GM18507 (cell line): ENCODE measurements at places on chromosomes 4 and X.

DNA sequence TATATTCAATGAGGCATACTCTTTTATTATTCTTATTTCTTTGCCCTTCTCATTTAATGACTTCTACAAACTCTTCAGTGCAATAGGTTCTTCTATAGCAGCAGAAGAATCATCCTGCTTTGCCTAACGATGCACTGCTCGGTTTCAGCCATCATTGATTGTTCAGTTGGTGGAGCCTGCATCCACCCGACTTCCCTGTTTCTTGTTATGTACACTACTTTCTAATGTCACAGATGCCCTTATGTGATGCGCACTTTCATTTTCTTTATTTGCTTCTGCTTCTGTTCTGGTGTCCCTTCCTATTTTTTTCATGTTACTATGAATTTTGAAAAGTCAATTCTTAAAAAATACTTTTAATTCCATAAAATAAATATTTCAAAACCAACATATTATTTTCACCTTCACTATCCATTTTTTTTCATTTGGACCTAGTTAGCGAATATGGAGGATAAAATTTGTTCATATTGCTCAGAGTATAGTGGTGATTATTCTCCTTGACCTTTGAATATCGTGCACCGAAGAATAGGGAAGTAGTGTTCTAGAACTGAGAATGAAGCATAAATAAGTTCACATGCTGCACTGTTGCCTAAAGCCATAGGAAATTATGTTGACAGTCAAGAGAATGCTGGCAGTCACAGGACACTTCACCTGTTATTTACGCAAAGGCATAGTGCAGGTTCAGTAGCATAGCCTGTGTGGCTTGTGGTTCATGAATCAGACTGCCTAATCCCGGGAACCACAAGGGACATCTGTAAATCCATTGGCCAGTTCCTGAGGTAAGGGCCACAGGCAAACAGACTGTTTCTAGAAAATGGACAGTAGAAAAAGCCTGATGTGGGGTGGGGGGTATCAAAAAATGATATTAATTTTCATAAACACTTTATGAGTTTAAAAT, 21.3 kb upstream of the SFRP2 start:
- DNase-seq = no peak

GRCh38 chr4:105840426-105841174, 54.7 kb upstream of the NPNT start:
- no peak for DNase-seq

DNA sequence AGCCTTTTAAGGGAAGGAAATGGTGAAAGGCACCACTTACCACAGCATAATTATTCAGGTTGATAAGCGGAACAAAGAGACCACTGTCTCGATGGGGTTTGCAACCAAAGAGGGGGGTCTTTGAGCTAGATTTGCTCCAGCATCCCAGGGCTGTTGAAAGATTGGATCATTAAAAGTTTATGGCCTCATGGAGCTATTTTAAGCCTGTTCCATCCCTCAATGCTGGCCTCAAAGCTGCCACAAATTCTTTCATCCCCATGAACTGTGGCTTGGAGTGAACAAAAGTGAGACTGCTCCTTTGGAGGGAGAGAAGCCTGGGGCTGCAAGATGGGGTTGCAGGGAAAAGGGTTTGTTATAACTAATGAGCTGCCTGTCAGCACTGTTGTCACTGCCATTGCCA, 209.8 kb downstream of the RTL9 start:
- no peak for DNase-seq

DNA sequence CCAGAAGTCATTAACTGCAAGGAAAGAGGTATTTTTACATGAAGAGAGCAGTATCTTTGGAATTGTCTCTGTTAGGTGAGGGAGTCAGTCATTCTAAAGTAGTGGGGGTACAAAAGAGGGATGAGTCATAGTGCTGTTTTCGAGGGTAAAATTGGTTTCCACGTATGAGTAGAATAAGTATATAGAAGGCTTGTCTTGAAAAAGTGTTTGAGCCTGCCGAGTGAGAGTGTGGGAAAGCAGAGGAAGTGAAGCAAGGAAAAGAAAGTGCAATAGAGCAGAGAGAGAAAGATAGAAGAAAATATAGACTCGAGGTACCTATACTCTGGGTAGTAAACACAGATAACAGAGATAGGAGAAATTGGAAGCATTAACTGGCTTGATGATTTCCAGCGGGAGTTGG, 696.4 kb downstream of the DMD start:
- no peak for DNase-seq

DNA sequence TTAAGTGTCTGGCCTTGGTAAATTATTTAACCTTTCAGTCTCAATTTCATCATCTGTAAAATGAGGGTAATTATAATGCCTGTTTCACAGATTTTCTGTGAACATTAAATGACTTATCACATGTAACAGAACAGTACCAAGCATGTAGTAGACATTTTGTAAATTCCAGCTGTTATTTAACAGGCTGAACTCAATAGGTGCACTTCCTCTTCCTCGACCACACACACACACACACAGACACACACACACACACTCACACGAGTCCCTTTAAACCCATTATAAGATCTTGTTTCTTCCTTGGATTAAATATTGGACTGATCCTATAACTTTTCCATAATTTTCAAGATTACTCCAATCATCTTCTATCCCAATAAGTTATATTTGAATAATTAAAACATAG, 53.4 kb upstream of the COL25A1 start:
- DNase-seq = no peak

GRCh38 chrX:130688360-130688759, 214.6 kb downstream of the ENOX2 start:
- no peak for DNase-seq

GRCh38 chr4:40991908-40992307, 222.4 kb downstream of the APBB2 start:
- DNase-seq = no peak

GRCh38 chrX:48919947-48920717, 1.3 kb upstream of the PIM2 start:
- DNase-seq = no peak

DNA sequence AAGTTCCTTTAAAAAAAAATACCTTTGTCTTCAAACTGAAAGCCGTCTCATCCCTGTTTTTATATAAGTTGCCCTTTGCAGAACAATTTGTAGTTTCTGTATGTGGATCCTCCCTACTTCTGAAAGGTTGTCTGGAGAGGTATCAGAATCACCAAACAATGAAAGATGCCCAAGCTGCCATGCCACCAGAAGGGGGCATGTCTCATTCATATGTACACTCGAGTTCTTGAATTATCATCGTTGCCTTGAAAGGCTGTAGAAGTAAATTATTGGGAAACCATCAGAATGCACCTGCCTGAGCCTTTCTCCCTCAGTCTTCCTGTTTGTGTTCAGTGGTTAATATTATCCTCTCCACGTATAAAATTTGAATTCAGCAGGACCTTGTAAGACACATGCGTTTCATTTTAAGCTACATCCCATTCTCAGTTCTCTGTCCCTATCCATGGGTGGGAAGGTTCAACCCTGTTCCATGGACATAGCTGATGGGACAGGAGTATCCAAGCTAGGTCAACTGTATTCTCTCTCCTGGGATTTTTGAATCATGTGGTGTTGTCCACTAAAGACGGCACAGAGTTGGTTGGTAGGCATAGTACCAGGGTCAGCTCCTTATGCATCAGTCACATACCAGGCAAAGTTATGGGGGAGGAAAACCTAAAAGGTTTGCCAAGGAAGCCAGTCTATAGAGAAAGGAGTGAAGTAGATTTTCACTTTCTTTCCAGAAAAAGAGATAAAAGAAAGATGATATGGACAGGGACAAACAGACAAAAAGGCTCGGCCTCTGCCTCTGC, 24.0 kb downstream of the GALNT7 start:
- DNase-seq = no peak

- DNase-seq = no peak
Observed at GRCh38 chr4:173532725-173533511, 2.9 kb upstream of the HAND2 start.

DNA sequence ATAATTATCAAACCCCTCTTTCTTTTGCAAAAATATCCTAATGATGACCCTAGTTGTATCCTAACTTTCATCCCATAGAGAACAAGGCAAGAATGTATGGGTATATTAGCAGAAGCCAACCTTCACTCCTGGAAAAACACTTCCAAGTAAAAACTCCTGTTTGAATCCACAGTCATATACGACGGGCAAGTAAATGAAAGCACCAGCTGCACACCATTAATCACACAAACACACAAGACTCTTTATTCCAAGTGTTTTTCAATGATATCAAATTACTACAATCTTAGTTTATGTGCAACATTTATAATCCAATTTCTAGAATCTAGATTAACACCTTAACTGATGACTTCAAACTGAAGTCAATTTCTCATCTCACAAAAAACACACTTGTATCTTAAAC, 22.9 kb downstream of the ACSL4 start:
- no peak for DNase-seq

DNA sequence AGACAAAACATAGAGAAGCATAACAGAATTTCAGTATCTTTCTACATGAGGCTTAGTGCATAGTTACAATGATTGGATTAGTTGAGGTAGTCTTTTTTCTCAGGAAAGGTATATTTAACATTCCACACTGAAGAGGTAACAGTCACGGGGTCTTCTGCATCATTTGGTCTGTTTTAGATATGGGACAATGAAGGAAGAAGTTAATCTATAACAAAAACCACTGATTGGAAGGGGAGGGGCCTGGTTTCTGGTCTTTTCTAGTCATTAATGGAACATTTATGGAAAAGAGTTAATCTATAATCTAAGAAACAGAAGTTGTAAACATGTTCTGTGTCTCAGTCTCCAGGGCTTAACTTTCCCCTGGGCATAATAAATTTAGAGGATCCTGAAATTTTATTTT, 37.3 kb upstream of the HPSE start:
- DNase-seq = no peak

DNA sequence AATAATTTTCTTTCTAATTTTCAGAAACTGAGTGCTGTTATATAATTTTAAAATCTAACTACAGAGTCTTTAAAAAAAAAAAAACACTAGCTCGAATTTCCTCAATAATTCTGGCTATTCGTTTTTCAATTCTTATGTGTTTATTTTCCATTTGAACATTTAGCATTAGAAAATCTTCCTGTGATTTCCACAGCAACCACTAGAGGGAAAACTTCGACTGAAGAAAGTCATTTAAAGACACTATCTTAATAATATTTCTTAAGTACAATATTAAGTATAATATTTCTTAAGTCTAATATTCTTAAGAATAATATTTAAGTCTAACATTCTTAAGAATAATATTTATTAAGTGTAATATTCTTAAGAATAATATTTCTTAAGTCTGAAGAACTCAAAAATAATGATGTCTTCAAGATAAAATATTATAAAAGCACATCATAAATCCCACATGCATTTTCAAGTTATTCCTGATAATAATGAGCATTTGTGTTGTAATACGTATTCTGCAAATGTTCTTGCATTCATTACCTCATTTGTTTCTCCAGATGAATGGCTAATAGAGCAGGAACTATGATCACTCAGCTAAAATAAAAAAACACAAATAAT, 118.4 kb upstream of the WDR17 start:
- DNase-seq = no peak

DNA sequence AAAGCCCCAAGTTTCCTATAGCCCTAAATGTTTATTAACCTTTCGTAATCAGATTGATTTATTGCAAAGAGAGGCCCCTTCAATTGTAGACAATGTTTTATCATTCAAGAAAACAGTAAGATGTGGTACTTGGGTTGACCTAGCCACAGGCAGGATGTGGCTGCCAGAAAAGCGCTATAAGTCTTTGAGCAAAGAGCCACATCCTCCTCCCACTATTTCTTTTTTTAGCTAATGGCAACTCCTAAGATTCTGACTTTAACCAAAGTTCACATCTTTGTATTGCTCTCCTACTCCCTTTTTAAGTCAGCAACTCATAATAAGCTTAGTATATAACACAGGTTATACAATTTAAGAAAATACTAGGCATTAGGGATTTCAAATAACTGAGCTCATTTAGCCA, 70.7 kb upstream of the PPP3CA start:
- DNase-seq = peak; percentile 15

DNA sequence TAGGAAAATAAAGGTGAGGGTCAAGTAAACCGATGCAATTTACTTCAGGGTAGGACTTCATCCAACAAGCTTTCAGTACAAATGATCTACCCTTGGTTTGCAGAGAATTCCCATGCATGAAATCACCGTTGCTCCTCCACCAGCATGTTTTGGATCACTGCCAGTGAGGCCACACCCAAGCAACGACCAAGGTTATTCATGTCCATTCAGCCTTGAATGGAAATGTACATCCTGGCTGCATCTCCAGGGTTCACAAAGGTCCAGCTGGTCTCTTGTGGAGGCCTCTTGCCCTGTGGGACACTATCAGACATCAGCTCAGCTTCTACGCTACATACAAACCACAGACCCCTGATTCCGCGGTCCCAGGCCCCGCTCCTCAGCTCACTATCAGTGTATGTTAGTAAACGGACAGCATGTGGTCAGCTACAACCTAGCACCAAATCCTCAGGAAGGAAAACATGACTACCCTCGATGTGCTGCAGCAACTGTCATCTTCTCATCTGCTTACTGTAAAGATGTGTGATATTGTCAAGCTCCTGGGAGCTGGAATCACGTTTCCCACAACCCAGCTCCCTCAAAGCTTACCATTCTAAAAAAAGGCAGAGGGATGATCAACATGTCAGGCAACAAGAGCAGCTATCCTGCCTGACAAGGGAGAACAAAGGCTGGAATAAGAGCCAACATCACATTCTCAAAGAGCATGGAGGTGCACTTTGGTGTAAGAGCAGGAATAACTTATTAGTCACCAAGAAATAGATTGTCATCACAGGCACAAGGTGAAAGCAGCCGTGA, 4.9 kb downstream of the LYAR start:
- no peak for DNase-seq

- no peak for DNase-seq
Observed at GRCh38 chr4:74738464-74739143, 55.7 kb downstream of the BTC start.

- no peak for DNase-seq
Observed at GRCh38 chr4:174273930-174274329, 9.5 kb downstream of the FBXO8 start.

GRCh38 chr4:126603825-126604224, 1028.9 kb upstream of the INTU start:
- DNase-seq = no peak

DNA sequence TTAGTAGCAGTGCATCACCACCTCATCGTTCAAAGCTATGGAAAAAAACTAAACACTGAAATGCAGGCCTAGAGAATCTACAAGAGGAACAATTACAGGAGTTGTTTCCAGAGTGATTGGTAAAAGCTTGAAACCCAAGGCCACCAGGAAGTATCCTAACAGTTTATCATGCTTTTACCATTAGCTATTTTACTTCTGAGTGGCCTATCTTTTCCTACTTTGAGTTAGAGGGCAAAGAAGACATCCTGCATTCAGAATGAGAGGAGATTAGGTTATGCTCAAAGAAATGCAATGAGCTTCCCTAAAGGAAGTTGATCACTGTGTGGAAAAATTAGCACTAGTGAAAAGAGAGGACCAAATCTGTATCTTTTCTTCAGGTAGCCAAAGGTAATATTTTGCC, 69.8 kb upstream of the PRSS48 start:
- no peak for DNase-seq
